GM13977 (cell line): ENCODE measurements at places on chromosomes 3 and 15.

- DNase-seq: no peak
These were observed 66.5 kb upstream of the TBL1XR1 start for GRCh38 chr3:177263615-177264368.

GRCh38 chr3:159732172-159733111, 256.2 kb upstream of the IL12A start:
- no peak for DNase-seq

- DNase-seq: no peak
These were observed 191.3 kb downstream of the PDE8A start for GRCh38 chr15:85172846-85173490.

DNA sequence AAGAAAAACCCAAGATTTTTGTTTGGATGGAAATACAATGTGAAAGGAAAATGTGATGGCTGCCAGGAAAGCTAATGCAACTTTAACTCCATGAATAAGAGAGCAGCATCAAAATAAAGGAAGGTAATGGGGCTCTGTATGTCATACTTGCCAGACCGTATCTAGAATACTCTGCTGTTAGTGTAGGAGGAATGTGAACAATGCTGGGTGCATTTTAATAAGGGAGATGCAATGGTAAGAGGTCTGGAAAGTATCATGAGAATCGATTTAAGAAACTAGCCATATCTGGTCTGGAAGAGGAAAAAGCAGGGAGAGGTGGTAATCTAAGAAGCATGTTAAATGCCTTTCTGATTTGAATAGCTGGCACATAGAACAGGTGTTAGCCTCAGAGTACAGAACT, 239.6 kb downstream of the GBE1 start:
- no peak for DNase-seq

DNA sequence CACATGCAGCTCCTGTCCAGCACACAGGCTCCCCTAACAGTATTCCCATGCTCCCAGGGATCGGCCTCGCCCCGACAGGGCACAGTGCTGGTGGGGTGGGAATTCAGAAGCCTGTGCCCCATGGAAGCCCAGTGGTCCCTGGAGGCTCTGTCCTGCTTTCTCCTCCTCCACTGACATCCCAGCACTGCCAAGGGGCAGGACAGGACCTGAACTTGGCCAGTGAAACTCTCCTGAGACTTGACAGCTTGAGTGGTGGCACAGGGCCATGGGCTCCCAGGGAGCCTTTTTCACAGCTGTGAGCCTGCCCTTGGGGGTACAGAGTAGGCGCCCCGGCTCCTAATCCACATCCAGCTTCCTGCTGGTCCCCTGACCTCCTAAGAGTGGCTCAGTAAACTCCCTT, 38.4 kb downstream of the IQSEC1 start:
- DNase-seq: no peak

- no peak for DNase-seq
These were observed 137.1 kb downstream of the IGF1R start for GRCh38 chr15:98785431-98785806.

GRCh38 chr15:42107473-42107872, 13.1 kb upstream of the PLA2G4D start:
- DNase-seq: no peak

DNA sequence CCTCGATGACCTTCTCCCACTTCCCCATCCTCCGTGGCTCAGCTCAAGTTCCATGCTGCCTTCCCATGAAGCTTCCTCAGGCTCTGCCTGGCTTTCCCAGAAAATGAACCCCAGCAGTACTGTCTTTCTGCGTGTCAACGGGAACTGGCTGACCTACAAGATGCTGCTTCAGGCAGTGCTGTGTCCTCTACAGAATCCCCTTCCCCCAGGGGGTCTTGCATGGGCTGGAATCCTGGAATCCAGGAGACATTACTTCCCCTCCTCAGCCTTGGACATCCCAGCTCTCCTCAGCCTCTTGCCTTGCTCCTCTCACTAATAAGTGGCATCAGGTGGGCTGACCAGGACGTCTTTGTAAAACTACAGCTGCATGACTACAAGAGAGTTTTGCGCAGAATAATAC, 5.4 kb downstream of the CCDC12 start:
- DNase-seq: no peak

DNA sequence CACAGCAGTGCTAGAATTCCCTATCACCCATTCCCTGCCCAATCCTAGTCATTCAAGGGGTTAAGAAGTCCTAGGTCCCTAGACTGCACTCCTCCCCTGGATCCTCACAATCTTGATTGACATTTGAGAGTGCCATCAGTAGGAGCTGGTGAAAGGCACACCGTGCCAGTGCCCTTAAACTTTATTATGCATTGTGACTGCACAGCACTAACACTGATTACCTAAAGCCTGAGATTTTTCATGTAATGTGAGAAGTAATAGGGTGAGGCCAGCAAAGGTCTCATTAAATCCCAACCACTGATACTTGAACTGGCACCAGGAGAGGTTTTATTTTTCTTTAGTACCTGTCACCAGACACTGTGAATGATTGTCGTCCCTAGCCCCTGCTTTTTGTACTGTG, 16.3 kb downstream of the GXYLT2 start:
- no peak for DNase-seq

DNA sequence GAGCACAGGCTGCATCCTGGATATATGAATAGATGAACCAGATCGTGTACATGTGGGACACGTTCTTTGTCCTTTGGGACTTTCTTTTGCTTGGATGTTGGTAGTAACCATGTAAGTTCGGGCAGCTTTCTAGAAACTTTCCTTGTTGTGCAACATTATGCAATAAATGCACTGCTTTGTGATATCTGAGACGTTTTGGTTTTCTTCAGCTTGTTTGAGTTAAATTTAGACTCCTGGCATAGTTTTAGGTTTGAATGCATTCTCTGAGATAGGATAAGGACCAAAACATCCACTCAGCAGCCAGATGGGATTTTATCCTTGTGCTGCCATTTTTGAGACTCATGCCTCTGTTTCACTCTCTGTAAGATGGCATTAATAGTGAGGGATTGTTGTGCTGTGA, 158.9 kb downstream of the IGF1R start:
- no peak for DNase-seq

GRCh38 chr3:184361932-184362667, 590 bp downstream of the POLR2H start:
- peak; percentile 70 for DNase-seq

DNA sequence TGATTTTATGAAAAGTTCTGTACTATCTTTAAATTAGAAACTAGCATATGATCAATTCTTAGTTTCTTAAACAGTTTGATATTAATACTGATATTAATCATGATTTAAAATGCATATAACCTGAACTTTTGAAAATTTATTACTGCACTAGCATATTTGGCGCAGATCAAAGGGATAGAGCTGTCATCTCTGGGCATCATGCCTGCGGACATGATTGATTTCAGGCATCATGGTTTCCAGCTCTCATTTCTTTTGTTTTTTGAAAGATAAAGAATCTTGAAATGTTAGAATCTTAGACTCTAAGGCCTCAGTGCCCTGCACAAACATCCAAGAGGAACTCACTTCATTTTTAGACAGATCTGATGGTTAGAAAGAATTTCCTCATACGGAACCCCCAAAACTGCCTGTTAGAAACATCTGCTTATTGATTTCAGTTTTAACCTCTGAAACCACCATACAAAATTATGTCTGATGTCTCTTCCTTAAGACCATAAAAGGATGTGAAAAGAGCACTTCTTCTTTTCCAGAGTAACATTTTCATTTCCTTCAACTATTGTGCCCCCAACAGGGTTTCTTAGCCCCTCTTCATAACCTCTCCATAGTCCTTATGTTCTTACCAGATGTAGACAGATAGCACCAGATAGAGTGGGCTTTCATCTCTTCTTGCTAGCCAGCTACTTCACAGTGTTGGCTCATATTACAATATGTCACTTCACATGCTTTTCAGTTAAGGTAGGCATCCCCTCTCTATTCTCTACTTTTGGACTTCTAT, 110.8 kb downstream of the BBX start:
- DNase-seq: peak; percentile 23

DNA sequence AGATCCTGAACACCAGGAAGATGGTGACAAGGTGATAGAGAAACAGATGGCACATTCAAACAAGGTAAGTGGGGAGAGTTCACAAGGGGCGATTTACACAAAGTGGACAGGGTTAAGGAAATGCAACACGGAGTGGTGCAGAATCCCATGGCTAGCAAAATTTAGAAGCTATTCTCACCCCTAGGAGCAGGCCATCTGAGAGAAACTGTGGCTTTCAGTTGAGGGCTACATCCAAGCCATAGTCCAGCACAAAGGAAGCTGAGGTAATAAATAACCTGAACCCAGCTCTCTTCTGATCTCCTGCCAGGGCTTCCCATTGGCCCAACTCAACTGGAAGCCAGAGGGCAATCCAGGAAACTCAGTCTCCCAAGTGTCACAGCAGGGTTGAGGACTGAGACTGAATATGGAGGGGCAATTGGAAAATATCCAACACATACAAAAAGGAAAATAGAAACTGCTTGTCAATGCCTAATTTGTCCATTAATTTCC, 1.2 kb upstream of the ZNF445 start:
- no peak for DNase-seq

DNA sequence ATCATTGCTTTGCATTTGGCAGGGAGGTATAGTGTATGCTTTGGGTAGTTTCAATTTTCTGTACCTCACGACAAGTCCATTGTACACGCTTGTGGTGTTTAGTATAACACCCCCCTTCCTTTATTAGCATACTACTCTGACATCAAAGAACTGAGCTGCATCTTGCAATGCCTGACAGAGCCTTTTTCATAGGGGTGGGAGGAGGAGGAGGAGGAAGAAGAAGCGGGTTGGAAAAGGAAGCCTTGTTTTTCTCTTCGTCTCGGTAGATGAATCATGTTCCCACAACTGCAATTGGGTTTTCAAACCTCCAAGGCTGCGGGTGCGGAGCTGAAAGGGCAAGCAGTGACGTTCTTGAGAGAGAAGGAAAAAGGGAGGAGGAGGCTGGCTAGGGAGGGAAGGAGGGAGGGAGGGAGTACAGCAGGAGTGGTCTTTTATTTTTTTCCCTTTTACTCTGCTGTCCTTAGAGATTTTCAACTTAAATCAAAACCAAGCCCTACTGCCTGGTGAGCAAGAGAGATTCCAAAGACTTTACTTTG, 175.7 kb downstream of the KLHL25 start:
- peak; percentile 38 for DNase-seq

DNA sequence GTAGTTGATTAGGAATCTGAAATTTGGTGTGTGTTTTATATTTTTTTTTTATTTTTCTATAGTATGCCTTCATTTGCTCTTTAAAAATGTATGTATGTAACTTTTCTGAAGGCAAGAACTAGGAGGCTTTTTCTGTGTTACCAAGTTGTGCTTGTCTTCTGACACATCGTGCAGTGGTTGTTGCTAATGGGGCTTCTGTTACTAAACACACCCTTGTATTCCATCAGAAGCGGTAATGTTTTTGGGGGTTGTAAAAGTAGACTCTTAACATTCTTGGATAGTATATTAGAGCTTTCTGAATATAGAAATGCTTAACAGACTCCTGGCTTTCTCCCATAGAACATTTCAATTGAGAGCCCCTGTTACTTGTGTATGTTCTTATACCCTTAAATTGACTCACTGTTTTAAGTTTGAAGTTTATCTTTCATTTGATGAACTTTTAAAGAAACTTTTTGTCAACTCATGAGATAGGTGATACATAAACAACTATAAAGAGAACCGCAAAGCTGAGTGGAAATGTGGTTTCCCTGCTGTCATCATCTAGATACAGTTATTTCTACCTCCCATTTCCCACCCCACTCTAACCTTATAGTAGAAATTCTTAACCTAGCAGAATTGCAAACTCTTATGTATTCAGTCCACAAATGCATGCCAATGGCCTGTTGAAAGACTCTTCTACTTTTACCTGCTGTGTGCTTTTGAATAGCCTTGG, 2.5 kb downstream of the TIPARP start:
- no peak for DNase-seq

- DNase-seq: no peak
These were observed 28.9 kb downstream of the EAF1 start for GRCh38 chr3:15456321-15456720.

DNA sequence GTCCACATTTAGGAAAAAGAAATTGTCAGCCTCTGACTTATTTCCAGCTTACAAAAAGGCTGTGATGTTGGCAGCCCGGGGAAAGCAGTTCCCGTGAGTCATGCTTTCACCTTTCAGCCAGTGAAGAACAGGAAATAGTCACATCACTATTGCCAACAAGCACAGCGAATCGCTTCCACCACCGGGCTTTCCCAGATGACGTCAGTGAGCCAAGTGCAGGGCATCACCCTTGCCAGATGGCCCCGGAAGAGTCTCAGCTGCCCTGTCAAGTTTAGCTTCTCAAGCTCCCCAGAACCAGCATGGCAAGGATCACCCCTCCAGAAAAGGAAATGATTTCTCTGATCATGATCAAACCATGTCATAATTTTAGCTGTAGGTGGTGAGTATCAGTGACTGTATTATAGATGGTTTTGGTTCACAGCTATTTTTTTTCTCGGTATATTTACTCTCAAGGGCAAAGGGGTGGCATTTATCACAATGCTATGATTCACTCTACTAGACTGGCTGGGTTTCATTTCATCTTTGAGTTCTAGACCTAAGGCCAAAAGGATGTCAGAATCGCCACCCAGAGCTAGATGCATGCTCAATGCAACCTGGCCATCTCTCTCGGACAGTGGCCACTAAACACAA, 32.9 kb downstream of the B3GNT5 start:
- DNase-seq: peak; percentile 77

DNA sequence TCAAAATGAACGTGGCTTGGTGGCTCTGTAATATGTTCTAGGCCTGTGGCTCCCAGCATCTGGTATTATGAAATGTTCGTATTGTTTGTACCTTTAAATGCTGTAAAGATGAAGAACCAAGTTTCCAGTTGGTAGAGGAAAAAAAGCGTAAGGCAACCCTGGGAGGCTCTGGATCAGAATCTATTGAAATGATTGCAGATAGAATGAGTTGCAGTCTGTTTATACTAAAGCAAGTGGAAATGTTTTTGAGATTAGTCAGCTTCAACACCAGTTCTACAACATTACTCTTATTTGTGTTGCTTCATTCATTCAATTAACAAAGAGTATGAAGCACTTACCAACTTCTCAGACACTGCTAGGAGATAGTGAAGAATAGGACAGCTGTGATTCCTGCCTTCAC, 5.3 kb downstream of the ARL6IP5 start:
- no peak for DNase-seq

GRCh38 chr3:165778891-165779290, 58.3 kb downstream of the BCHE start:
- no peak for DNase-seq

DNA sequence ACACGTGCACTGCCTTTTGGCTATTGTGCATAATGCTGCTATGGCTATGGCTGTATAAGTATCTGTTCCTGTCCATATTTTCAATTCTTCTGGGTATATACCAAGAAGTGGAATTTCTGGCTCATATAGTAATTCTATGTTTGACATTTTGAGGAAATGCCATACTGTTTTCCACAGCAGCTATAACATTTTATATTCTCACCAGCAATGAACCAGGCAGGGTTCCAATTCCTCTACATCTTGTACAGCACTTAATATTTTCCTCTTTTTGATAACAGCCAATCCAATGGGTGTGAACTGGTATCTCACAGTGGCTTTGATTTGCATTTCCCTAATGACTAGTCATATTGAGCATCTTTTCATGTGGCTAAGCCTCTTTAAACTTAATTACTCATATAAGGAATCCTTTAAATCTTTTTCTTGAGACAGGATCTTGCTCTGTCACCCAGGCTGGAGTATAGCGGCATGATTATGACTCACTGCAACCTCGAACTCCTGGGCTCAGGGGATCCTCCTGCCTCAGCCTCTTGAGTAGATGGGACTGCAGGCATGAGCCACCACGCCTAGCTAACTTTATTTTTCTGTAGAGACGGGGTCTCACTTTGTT, 38.1 kb upstream of the IGDCC4 start:
- no peak for DNase-seq
